ENCODE measurements at places on chromosomes 7 and 10. TPM values are rescaled to one million over a fixed set of nuclear protein-coding genes. Genes with fewer than 3 reads are reported as not detected.

DNA sequence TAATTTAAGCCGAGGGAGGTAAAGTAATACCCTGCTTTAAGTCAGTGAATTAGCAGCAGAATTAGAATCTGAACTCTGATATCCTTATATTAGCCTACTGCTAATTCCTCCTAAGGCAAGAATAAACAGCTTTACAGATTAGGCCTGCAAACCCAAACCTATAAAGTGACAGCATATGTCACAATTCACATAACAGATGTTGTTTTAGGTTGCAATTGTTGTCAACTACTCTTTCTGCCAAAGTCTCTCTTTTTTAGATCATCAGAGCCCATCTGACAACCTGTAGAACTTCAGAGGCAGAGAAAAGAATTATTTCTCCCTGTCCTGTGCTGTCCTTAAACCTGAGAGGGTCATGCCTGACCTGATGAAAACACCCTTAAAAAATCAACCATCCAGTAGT, 167.2 kb downstream of the PRKG1 start:
- no peak overlapping the region for H3K4me3 ChIP-seq
- H3K4me1 ChIP-seq, result no peaks in the 10 kb centered on the region
- no peak for DNase-seq

DNA sequence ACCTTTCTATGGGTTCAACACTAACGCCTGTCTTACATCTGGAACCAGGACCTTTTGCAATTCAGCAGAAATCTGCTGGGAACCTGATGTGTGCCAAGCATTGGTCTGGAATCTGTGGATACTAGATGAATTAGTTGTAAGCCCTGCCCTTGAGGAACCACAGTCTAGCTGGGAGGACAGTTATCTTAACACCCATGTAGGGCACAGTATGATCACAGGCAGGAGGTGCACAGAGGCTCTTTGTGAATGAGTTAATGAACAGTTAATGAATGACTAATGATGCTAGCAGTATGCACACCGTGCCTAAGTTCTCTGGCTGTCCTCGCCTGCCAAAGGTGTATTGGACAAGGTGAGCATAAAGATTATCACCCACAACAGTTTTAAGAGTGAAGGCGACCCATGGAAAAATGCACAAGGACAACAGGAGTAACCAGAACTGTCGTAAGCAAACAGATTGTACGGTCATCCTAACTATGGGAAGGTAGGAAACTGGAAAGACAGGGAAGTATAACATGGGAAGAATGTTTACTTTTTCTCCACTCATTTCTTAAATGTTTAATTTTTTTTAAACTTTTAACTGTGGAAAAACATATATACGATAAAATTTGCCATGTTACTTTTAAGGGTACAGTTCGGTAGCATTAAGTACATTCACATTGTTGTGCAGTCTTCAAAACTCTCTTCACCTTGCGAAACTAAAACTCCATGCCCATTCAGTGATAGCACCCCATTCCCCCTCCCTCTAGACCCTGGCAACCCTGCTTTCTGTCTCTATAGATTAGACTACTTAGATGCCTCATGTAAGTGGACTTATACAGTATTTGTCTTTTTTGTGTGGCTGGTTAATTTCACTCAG, 139.9 kb downstream of the CXCL12 start:
- DNase-seq, result no peak
- no peaks in the 10 kb centered on the region for H3K36me3 ChIP-seq
- no peaks in the 10 kb centered on the region for H3K4me1 ChIP-seq

DNA sequence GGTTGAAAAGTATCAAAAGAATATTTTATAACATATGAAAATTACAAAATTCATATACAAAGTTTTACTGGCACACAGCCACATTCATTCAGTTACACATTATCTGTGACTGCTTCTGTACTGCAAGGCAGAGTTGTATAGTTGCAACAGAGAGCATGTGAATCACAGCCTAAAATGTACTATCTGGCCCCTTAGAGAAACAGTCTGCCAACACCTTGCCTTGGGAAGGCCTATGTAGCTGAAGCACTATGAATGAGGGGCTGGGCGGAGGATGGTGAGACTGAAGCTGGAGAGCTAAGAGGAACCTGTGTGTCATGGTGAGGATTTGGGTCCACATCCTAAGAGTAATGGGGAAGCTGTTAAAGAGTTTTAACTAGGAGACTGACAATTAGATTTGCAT, 35.7 kb downstream of the PDZD8 start:
- H3K27ac ChIP-seq, result no peak overlapping the region
- no peaks in the 10 kb centered on the region for H3K4me1 ChIP-seq
- no peak for DNase-seq

GRCh38 chr7:49023345-49024328, 99.3 kb downstream of the CDC14C start:
- DNase-seq, result no peak
- H3K4me3 ChIP-seq, result no peak overlapping the region
- no peak overlapping the region for H3K27ac ChIP-seq

GRCh38 chr10:96321822-96322221, 17.6 kb downstream of the DNTT start:
- H3K4me3 ChIP-seq, result no peak overlapping the region
- H3K4me1 ChIP-seq, result no peaks in the 10 kb centered on the region
- H3K27ac ChIP-seq, result no peak overlapping the region
- no peaks in the 10 kb centered on the region for H3K27me3 ChIP-seq
- no peak for DNase-seq

- DNase-seq, result no peak
- no peak overlapping the region for H3K27ac ChIP-seq
- no peaks in the 10 kb centered on the region for H3K36me3 ChIP-seq
These were observed 226.1 kb upstream of the SHH start for GRCh38 chr7:156038345-156038744.

Gene CRHR2
- not detected for total RNA-seq

Data from naive thymus-derived CD4-positive, alpha-beta T cell (primary cell).